Stimulated activated CD8-positive, alpha-beta memory T cell treated with anti-CD3 and anti-CD28 coated beads, Interleukin-4, amount 100 ng/mL, for 4 hours (primary cell): ENCODE measurements at places on chromosomes 7 and 10.

DNA sequence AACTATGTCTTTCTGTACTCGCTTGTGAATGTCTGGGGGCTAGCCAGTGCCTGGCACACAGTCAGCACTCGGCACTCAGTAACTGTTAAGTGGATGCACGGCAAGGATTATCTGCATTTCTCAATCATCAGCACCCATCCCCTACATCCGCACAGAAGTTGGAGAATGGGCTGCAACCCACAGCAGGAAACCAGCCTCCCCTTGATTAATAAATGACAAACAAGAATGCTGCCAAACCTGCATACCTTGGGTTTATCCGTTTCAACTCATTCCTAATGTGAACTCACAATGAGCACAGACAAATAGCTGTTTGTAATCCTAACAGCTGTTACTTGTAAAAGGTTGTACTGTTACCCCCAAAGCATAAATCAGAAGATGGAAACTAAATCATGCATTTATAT lies 28.9 kb downstream of the PPP1R3C start:
- DNase-seq: no peak

DNA sequence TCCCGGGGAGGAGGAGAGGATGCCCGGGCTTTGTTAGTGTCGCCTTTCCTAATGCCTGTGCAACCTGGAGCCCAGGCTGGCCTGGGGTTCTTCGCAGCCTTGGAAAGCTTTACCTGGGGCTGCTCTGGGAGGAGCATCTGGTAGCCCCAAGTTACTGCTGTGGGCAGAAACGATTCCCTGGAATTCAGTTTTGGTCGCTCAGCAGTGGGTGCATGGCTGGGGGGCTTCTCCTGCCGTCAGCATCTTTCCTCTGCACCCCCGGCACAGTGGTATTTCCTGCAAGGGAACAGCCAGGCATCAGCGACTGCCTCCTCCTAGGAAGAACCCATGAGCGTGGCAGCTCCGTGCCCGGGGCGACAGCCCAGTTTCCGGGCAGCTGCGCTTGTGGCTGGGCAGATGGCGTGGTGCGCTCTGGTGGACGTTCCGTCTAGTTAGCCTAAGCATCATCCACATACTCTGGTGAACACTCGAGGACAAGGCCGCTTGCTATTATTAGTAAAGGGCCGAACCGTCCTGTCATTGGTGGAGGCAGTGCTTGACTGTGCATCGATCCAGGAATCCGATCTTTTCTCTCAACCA lies 107.0 kb upstream of the BTBD16 start:
- no peak for DNase-seq

DNA sequence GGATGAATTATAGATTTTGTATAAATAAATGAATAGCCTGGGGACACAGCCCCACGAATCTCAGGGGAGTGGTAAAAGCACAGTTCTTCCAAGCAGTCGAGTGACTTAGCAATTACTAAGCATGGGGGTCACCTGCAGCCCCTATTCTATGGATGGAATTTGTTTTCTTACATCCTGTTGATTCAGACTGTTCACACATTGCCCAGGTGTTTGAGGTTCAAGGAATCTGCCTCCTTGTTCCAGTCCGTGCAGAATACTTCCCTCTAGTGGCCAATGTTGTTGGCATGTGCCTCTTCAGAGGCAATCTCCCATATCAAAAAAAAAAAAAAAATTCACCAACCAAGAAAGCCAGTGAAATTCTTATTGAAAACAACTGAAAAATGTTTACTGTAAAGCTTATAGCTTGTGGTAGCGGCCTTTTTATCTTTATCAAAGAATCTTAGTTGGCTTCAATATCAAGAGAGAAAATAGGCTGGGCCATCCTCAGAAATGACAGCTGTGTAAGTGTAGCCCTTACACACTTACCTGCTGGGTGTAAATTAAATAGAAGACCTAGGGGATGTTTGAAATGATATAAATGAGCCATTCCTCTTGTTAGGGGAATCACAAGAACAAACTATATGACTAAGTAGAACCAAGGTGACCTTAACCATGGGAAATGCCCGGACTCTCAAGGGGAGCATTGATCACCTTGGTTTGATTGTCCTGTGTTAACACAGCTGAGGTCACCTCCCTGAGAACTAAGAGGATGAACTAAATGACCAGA lies 7.8 kb downstream of the LIPM start:
- no peak for DNase-seq

DNA sequence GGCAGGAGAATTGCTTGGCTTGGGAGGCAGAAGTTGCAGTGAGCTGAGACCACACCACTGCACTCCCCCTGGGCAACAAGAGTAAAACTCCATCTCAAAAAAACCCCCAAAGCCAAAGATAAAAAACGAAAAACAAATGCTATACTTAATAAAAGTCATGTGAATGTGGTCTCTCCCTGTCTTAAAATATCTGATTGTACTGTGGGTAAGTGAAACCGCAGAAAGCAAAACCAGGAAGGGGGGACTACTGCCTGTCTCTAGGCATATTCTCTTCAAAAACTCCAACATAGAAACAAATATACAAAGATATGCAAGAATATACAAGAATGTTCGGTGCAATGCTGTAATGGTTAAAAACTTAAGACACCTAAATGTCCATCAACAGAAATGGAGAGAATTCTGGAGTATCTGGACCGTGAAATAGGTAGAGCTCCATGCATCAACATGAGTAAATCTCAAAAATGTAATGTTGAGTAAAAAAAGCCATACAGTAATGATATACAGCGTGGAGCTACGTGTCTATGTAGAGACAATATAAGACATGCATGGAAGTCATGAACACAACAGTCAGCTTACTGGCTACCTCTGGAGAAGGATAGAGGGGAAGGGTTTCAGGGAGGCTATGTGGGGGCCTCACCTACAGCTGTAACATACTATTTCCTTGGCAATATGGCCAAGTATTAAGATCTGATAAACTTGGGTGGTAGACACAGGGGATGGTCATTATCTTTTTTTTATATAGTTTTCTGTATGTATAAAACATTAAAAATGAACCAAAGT lies 2.1 kb downstream of the ZNF394 start:
- DNase-seq: no peak

DNA sequence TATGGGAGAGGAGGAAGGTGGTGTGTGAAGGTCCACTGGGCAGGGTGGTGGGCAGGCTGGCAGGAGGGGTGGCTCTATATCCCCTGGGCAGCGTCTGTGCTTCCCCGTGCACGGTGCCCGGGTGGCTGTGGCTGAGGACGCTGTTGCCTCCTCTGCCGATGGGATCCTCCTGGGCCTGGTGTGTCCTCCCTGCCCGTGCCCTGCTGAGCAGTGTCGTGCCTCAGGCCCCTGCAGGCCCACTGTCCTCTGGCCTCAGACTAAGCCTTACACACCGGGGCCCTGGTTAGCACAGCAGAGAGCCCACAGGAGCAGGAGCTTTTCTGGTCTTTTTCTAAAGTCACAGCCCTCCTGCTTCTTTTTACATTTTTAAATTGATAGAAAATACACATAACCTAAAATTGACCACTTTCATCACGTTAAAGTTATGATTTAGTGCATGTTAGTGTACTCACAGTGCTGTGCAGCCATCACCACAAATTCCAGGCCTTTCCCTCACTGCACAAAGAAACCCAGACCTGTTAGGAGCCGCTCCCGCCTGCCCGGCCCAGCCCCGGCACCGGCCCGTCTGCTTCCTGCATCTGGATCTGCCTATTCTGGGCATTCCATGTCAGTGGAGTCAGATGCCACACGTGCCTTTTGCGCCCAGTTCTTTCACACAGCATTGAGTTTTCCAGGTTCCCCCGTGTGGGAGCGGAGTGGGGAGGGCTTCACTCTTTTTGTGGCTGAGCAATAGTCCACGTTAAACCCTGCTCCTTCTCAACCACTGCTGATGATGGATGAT lies 19.4 kb downstream of the PFKFB3 start:
- no peak for DNase-seq

DNA sequence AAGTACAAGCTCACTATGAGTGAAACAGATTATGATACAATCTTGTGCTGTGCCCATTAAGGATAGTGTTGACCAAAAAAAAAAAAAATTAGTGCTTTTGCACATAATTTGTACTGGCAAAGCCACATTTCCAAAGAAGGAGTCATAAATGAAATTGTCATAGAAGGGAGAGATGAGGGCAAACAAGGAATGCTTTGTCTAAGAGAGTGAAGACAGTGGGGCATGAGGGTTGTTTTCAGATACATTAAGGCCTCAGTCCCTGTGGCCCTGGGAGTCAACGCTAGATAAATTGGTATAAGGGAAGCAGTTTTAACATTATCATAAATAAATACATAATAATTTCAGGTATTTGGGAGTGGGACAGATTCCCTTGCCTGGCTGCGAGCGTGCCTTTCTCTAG lies 267.5 kb upstream of the PRKCQ start:
- no peak for DNase-seq

- no peak for DNase-seq
Observed at GRCh38 chr7:47153576-47153975, 428.3 kb downstream of the TNS3 start.

GRCh38 chr7:111796671-111797070 lies 234.4 kb upstream of the IMMP2L start:
- no peak for DNase-seq
